ENCODE measurements at places on chromosomes 5 and 9.

DNA sequence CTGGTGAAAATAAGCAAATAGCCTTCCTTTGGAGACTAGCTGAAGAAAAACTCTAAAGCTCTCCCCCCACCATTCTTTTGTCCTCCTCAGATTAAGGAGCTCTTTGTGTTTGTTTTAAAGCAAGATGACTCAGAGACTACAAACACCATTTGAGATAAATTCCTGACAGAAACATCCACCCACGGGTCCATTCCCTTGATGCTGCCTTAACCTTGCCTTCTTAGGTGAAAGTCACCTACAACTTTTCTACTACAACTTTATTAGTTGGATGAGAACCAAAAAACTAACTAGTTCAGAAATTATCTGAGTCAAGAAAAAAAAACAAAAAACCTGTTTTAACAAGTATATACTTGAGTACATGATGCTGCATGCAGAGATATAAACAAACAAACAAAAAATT lies 831.1 kb downstream of the NR2F1-AS1 start:
- no peak for DNase-seq

GRCh38 chr5:87765009-87765408 lies 352.3 kb upstream of the CCNH start:
- DNase-seq = no peak

GRCh38 chr5:73692166-73692640 lies 66.2 kb downstream of the ARHGEF28 start:
- no peak for DNase-seq

GRCh38 chr9:14958989-14959388 lies 48.8 kb upstream of the FREM1 start:
- no peak for DNase-seq

GRCh38 chr9:6592231-6592630 lies 53.3 kb downstream of the GLDC start:
- DNase-seq = no peak

GRCh38 chr5:179268399-179268952 lies 76.8 kb downstream of the ADAMTS2 start:
- DNase-seq = no peak

GRCh38 chr9:4837261-4838188 lies 44.8 kb downstream of the RCL1 start:
- DNase-seq = no peak

DNA sequence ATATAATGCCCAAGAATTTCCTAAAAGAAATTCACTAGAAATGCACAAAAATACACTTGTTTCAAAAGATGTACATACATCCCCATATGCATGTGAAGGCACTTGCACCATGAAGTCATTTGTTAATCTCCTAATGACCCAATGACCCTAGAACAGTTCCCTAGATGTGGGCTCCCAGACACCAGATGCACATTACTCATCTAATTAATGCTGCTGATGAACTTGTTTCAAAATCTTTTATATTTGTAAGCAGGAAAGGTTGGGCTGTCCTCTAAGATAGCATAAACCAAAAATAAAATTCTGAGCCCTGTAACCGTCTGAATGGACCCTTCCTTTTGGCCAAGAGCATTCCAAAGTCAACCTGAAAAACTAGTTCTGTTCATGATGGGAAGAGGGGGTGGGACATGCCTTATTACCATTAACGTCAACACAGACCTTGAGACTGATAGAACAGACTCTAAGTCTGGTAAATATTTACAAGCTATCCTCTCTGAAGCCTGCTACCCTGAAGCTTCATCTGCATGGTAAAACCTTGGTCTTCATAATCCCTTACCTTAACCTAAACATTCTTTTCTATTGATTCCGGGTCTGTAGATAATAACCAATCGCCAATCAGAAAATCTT lies 91.0 kb upstream of the DAPK1 start:
- DNase-seq = no peak

DNA sequence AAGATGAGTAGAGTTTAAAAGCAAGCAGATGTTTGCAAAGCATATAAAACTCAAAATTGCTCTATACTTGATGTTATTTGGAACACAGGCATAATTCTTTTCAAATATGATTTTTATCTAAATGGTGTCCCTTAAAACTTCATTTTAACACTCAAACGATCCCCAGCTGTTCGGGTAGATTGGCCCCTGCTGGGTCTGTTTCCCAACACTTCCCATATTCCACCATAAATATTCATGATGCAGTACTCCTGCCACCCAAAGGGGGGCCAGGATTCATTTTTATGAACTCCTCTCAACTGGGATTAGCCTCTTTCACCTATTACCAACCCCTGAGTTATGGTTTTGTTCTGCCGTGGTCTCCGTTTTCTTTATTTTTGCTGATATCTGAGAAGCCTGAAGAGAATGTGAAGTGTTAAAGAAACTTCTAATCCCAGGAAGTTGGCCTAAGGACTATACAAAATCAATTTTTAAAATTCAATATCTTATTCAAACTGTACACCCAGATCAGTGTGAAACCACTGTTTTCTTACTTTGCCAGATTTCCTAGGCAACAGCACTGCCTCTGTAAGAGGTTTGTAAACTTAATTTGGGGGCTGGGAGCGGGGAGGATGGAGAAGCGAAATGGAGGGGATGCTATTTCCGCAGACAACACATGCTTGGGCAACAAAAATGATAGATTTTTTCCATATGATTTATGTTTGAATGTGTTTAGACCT lies 384.1 kb downstream of the DMRT2 start:
- no peak for DNase-seq

GRCh38 chr9:131349881-131350563 lies 43.9 kb upstream of the PRRC2B start:
- DNase-seq = peak; percentile 92

DNA sequence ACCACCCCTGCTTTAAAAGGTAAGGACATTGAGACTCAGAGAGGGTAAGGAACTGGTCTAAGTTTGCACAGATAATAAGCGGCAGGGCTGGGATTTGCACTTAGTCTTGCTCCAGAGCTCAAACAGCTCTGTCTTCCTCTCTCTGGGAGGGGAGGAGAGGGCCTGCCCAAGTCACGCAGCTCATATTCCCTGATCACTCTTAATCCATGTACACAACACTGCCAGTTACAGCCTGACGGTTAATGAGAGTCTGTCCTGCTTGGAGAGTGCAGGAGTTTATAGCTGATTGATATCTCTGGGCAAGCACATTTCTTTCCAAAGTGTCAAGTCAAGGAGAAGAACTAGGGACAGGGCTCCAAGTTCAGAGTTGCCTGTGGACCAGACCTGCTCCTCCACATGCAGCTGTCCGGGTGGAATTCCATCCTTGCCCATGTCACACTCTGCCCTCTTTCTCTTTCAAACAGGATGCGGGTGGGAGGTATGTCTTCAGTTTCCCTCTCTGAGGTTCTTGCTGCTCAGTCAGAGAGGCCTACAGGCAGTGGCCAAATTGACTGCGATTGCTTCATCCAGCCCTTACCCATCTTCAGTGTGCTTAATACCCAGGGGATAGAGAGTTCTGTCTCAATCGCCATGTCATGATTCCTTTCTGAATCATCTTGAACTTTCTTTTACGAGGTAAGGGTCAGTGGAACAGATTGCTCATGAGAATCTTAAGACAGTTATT lies 54.5 kb downstream of the GALNT12 start:
- no peak for DNase-seq

- DNase-seq = no peak
These were observed 5.8 kb upstream of the WDR55 start for GRCh38 chr5:140658870-140659269.

GRCh38 chr9:87909310-87910041 lies 8.3 kb upstream of the SPATA31C1 start:
- no peak for DNase-seq

DNA sequence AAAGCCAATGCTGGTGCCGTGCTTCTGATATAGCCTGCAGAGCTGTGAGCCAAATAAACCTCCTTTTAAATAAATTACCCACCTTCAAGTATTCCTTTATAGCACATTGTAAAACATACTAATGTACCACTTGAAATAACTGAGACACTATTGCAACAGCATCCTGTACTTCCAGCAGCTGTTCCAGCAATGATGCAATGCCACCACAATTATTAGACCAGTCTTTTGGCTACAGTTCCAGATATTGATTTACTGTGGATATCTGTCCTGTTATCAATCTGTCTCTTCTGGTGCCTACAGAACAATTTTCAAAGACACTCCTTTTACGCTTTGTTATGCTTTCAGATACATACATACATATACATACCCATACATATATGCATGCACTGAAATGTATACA lies 567.9 kb downstream of the TAF11L14 start:
- DNase-seq = no peak

DNA sequence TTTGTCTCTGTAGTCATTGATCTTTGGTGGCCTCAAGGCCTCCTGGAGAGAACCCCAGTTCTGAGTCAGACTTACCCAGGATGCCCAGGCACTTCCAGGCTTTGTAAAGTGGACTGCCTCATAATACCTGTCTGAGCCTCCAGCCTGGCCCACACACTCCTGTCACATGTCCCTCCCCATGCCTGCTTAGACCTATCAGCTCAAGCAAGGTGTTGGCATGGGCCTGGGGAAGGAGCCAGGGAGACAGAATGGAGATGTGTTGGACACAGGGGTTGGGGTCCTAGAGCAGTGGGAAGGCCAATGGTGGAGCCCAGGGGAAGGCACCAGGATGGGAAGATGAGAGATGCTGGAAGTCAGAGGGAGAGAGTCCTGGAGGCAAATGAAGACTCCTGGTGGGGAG lies 136.2 kb downstream of the CFAP90 start:
- no peak for DNase-seq

GRCh38 chr5:61313960-61314681 lies 17.9 kb upstream of the ZSWIM6 start:
- DNase-seq = no peak

- no peak for DNase-seq
These were observed 15.6 kb downstream of the NDUFA8 start for GRCh38 chr9:122143876-122144405.

DNA sequence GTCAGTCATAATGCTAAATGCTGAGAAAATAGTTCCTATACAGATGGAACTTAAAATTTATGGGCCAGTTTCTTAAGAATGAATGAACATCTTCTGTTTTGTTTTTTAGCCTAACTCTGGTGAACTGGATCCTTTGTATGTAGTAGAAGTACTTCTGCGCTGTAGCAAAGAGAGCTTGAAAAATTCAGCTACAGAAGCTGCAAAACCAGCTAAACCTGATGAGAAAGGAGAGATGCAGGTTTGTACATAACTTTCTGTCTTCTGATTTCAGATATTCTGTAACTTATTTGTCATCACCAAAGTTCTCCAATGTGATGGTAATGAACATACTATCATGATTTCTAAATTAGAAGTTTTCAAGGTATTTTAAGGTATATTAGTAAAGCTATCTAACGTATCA lies 80.1 kb downstream of the MTREX start:
- no peak for DNase-seq

GRCh38 chr9:100206899-100207298 lies 107.9 kb downstream of the INVS start:
- no peak for DNase-seq

- no peak for DNase-seq
These were observed 138.0 kb downstream of the NUDT12 start for GRCh38 chr5:103424453-103425205.

- no peak for DNase-seq
These were observed 72.1 kb downstream of the ADRB2 start for GRCh38 chr5:148898413-148899075.

- no peak for DNase-seq
These were observed 85.1 kb downstream of the ACER2 start for GRCh38 chr9:19493876-19494275.

DNA sequence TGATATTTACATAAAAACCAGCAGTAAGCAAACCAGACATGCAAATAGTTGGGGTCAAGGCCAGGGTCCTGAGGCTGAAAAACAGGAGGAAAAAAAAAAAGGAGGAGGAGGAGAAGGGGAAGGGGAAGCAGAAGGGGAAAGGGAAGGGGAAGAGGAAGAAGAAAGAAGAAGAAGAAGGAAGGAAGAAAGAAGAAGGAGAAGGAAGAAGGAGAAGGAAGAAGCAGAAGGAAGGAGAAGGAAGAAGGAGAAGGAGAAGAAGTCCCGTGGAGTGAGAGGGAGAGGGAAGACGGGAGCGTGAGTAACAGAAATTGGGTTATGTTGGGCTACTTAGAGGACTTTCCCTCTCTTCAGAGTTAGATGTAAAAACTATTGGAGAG lies 24.6 kb upstream of the NSG2 start:
- no peak for DNase-seq

DNA sequence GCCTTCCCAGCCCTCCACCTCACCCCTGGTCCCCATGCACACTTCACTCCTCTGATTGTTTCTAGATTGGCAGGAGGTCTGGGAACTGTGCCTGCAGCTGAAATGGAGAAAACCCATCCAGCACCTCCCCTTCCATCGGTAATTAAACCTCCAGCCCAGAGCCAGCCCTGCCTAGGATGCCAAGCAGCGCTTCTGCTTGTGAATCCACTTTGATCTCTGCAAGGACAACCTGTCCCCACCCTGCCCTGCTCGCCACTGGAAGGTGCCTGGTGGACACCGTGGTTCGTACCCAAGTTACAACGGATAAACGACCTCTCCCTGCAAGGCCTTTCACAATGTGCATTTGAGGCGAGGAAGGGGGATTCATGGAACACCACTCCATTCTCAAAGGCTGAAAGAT lies 50.6 kb downstream of the IRX2 start:
- DNase-seq = no peak

DNA sequence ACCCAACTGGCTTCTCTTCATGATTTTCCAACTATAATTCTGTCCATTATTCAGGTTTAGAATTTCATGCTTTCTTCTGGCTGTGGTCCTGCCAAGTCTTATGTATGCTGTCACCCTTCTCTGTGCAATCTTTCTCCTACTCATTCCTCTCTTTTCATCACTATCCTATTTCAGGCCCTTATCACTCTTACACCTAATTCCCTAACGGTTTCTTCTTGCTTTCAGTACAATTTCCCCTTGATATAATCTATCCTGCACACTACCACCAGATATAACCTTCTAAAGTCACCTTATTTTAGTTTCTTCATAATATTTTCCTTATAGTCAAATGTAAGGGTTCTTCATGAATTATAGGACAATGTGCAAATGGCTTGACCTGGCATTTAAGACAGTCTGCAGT lies 436.2 kb downstream of the RAB3C start:
- DNase-seq = no peak

- no peak for DNase-seq
These were observed 439.9 kb downstream of the GADD45G start for GRCh38 chr9:90044710-90045151.

GRCh38 chr5:14201325-14202045 lies 58.3 kb downstream of the TRIO start:
- DNase-seq = no peak

DNA sequence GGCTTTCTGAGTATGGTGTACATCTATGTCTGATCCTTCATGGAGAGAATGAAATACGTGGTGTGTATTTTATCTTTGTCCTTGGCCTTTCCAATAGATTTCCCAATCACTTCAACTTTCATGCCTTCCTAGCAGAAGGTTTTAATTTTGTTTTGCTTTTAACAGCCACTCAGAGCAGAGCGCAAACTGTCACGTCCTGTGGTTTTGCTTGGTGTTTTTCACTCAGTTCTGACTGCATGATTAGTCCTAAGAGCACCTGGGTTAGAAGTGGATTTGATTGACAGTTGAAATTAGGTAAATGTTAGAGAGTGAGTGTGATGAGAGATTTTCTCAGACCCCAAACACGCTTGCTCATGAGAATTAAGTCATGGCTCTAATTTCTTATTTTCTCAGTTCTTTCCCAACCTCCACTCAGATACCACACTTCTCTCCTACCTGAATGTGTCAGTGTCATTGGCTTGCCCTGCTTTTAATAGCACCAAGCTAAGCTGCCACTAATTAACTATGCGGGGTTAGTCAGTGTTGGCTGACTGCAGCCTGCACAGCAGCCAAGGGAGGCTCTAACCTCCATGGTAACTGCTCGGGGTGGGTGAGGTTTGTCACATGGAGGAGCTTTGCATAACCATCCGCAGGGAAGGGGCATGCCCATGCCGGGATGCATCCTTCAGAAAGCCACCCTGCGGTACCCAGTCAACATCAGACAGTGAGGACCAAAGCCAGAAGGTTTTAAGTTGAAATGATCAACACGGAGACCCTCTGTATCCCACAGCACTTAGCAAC lies 173.4 kb downstream of the NR3C1 start:
- DNase-seq = peak; percentile 69

Data from activated CD4-positive, alpha-beta T cell treated with anti-CD3 and anti-CD28 coated beads, Interleukin-2, amount 10 ng/mL, durations not matched to agents 7 days and 5 days (primary cell).